ENCODE measurements at places on chromosomes 2 and 18.

DNA sequence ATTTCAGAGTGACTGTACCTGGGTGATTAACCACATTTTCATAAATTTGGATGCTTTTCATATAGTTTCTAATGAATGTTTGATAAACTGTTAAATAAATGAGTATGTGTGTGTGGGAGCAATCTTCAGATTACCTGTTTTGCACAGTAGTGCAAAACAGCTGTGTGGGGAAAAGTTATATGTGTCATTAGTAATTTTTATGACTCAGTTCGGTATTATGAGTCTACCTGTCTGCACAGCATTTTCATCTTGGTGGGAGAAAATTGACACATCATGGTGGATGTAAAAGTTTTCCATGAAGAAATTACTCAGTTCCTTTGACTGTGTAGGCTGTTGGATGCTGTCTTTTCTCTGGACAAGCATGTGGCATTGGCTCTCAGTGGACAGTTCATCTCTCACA lies 43.8 kb downstream of the LTBP1 start:
- DNase-seq = no peak

- DNase-seq = no peak
Measured at GRCh38 chr2:170196963-170197362, 19.0 kb downstream of the MYO3B start.

GRCh38 chr18:7618891-7619442 lies 51.9 kb downstream of the PTPRM start:
- DNase-seq = no peak

DNA sequence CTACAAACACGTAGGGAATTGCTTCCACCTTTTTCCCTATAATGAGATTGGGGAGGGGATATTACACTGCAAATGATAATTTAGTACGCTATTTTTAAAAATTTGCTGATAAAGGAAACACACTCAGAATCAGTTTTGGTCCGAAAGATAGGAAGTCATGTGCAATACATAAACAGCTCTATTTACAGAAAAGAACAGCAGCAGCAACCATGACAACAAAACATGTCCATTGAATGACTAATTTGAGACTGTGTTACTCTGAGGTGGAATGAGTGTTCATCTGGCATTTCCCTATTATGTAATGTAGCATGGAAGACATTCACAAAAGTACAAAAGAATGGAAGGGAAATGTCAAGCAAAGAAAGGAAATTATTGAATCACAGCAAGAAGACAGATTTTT lies 337.2 kb downstream of the NBAS start:
- no peak for DNase-seq

- DNase-seq = no peak
Measured at GRCh38 chr2:133690780-133691179, 122.5 kb upstream of the NCKAP5 start.

DNA sequence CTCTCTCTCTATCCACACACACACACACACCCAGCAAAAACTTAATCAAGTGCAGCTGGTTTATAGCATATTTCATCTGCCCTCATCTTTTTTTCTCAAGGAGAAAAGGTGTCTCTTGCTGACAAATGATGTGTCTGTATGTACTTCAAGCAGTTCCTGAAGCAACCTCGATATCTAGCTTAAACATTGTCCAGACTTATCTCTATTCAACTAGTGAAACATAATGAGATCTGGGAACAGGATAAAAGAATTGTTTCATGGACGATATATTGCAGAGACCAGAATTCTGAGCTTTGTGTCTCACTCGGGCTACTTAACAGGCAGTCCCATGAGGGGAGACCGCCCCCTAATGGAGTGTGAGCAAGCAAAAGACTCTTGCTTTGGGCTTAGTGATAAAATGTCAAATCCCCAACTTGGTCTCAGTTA lies 929.2 kb upstream of the SOX11 start:
- DNase-seq = no peak

DNA sequence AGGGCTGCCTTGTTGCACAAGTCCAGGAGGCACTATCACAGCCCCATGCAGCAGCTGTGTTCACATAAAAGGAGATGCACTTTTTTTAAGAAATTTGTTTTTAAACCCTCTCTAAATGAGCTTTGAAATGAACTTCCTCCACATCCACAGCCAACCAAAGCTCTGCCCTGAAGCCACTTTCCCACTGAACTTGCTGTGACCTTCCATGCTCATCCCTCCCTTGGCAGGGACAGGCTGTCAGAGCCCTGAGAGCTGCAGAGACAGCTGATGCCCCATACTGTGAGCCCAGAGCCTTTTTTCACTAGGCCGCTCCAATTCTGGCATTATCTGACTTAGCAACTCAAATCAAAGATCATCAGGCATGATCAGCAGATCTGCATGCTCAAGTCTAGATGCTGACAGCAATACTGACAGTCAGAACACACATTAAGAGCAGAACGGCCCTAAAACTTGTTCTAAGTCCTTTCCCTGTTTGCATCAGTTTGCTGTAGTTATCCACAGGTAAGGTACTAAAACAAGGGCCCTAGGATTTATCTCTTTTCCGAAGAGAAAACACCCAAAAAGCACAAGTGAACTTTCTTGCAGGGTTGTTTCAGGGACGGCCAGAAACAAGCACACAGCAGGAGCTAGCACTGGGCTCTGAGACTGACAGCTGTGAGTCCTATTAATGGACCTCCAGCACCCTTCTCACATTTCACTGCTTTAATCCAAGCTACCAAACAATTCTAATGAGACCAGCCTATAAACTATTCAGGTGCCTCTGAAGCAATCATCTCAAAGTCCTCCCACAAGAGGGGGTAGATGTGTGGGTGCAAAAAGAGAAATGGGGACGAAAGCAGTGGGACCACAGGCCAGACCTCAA lies 34.9 kb downstream of the RNU4ATAC start:
- peak; percentile 62 for DNase-seq

- DNase-seq = no peak
Measured at GRCh38 chr18:9619545-9619944, 5.2 kb upstream of the PPP4R1 start.

GRCh38 chr2:14363137-14363536 lies 269.4 kb upstream of the LRATD1 start:
- DNase-seq = no peak

DNA sequence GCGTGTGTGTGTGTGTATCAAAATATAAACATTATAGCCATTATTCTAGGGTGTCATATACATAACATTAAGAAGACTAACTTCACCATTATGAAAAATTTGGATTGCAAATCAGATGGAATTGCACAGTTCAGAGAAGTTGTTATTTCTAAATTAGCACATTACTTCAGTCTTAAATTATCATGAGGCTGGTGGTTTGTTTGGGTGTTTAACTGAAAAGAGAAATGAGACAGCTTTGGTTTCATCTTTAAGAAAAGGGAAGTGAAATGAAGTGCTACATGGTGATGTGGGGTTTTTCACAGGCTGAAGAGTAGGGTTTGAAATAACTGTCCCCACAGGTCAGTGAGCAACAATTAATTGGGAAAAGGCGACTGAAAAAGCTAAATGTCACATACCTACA lies 161.2 kb upstream of the XIRP2 start:
- no peak for DNase-seq

GRCh38 chr2:217593732-217594131 lies 409.1 kb downstream of the TNS1 start:
- DNase-seq = no peak

DNA sequence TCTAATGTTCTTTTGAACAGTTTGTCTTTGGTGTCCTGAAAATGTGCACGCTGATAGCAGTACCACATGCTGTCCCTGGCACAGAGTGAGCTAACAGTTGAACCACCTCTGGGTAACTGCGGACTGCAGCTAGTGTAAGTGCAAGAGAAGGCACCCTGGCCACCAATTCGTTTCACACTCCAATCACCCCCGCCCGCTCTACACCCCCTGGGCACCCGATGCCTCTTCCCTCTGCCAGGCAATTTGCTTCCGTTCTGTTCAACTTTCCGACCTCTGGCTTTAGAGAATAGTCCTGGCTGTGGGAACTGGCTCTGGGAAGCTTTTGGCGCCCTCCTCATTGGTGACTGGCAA lies 1.4 kb downstream of the DOCK10 start:
- DNase-seq = peak; percentile 13
